ENCODE measurements at places on chromosomes 5 and 9.

- DNase-seq = no peak
These were observed 1.3 kb downstream of the PHYHD1 start for GRCh38 chr9:128921881-128922763.

- no peak for DNase-seq
These were observed 331.9 kb upstream of the KLF9 start for GRCh38 chr9:70746316-70746715.

DNA sequence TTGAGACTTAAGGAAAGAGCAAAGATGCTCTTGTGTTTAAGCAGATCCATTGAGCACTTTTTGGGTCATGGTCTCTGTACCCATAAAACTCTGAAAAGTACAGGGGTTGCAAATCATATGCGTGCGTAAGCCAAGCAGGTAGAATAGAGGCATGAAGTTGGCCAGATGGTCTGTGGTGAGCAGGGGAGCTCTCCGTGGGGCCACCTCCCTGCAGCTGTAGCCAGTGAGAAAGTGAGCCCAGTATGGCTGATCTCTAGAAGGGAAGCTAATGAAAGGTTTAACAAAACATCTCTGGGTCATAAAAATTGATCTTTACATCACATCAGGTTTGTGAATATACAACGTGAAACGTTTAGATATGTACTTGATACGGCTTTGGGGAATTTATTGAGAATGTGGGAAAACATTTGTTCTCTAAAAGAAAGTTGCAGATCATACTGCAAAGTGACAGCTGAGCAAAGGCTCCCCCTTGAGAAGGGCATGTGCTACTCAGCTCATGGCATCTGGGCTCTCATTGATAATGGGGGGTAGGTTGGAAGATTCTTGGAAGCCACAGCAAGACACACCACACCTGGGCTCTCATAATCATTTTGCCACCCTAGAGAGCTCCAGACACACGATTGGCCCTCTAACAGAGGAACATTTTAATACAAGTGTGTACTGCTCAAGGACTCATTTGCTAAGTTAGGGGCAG, 30.6 kb downstream of the SH3GL2 start:
- DNase-seq = no peak

DNA sequence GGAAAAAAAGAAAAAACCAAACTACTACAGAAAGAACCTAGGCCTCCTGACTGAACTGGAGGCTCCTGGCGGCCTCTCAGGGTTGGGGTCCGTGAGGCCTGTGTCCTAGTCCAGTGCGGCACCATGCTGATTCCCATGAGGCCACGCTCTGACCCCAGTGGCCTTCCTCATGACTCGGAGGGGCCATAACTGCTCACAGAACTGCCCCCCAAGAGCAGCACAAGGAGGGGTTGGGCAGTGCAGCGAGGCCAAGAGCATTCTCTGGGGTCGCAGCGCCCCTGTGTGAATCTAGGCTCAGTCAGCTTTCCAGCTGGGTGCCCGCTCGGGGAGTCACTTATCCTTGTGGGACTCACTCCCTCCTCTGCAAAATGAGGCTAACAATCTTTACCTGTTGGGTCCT, 79.3 kb upstream of the FBXW11 start:
- no peak for DNase-seq

DNA sequence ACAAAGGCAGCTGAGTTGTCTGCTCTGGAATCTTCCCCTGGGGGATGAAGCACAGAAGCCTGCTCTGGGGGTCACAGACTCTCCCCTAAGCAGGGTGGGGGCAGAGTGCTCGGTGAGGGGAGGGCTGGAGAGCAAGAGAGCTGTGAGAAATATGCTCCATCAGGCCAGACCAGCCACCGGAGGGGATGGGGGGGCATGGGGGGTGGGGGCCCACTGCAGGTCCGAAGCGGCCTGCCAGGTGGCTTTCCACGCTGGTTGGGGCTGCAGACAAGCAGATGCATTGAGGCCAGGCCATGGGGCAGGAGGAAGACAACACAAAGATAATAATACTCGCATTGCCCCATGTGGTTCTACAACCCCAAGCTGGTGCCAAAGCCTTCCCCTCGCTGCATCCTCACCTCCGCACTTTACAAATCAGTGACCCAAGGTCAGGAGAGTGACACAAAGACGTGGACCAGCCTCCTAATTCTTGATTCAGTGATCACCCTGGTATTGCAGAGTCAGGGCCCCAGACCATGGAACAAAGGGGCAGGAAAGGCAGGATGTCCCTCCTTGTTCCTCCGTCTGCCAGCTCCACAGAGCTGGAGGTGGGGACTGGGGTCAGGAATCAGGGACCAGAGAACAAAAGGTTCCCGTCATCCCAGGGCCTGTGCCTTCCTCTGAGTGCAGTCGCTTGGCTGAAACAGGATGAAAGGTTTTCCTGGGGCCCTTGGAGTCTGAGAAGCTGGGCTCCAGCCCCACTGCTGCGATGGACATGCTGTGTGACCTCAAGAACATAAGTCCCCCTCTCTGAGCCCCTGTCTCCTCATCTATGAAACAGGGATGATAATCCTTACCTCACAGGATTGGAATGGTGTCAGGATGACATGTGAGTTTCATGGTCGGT, 37.2 kb upstream of the GABRP start:
- no peak for DNase-seq

- no peak for DNase-seq
These were observed 414.8 kb upstream of the SLC30A5 start for GRCh38 chr5:68679041-68679440.

GRCh38 chr5:73328640-73329039, 119.9 kb downstream of the FOXD1 start:
- no peak for DNase-seq

- no peak for DNase-seq
These were observed 245.9 kb downstream of the SAXO1 start for GRCh38 chr9:18786911-18787650.

- DNase-seq = no peak
These were observed 28.7 kb downstream of the TLE4 start for GRCh38 chr9:79600466-79600865.

- peak; percentile 11 for DNase-seq
These were observed 51.9 kb downstream of the TGFBI start for GRCh38 chr5:136080483-136081216.

DNA sequence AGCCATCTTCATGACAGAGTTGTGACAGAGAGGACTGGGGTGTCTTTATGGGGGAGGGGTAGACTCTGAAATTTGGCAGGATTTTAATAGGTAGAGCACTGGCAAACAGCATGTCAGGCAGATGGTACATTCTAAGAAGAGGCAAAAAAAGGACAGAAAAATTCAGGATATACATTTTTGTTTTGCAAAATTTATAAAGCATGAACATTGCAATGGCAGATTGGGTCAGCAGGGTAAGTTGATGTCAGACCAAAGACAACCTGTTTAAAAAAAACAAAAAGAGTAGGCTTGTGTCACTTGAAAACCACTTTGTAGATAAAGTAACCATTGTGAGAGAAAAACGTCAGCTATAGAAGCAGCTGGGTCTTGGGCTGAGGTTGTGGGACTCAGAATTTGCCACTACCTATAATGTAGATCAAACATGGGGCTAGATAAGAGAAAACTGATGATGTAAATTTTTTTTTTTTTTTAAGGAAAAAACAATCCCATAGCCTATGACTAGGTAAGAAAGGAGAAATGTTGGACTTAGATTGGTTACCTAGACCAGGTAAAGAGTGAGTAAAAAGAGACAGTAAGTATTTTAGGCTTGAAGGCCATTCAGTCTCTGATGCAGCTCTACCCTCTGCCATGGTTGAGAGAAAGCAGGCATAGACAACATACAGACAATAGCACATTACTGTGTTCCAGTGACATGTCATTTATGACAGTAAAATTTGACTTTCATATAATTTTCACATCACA, 8.3 kb downstream of the CAMK4 start:
- DNase-seq = no peak

GRCh38 chr9:36222449-36222848, 31.7 kb downstream of the CLTA start:
- DNase-seq = no peak

GRCh38 chr5:134506054-134507039, 19.1 kb upstream of the JADE2 start:
- no peak for DNase-seq

DNA sequence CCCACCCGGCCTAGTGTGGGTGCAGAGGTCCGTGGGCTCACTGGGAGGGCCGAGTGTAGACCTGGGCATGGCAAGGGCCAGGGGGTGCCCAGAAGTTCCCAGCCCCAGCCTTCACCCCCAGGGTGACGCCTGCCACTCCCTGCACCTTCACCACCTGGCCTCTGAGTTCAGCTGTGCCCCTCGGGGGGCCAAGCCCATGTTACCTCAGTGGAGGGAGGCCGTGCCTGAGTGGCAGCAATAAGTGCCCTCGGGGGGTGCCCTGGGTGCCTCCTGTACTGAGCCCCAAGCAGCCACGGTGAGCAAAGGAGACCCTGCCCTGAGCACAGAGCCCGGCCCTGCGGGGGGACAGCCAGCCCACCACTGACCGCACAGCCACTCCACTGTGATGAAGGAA, 10.3 kb upstream of the FCN2 start:
- no peak for DNase-seq

- DNase-seq = no peak
These were observed 4.5 kb upstream of the SEMA6A start for GRCh38 chr5:116579144-116579543.

DNA sequence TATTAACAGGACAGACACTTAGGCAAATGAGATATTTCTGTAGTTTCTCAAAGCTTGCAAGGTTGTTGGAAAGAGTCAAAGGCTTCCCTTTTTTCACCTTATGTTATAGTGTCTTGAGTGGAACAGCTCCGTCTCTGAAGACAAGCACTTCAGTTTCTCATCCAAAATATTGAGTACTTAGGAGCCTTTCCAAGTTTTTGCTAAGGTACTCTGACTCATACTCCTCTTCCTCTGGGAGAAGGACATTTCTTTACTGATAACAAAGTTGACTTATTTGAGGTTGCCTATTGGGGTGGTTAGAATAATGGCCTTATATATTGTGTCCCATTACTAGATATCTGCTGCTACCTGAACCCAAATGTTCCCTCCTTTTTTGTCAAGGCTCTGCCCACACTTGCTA, 869.6 kb downstream of the MAT2B start:
- no peak for DNase-seq

GRCh38 chr5:172791726-172792445, 20.9 kb upstream of the DUSP1 start:
- no peak for DNase-seq

- no peak for DNase-seq
These were observed 27.9 kb downstream of the FOXD1 start for GRCh38 chr5:73420666-73421065.

DNA sequence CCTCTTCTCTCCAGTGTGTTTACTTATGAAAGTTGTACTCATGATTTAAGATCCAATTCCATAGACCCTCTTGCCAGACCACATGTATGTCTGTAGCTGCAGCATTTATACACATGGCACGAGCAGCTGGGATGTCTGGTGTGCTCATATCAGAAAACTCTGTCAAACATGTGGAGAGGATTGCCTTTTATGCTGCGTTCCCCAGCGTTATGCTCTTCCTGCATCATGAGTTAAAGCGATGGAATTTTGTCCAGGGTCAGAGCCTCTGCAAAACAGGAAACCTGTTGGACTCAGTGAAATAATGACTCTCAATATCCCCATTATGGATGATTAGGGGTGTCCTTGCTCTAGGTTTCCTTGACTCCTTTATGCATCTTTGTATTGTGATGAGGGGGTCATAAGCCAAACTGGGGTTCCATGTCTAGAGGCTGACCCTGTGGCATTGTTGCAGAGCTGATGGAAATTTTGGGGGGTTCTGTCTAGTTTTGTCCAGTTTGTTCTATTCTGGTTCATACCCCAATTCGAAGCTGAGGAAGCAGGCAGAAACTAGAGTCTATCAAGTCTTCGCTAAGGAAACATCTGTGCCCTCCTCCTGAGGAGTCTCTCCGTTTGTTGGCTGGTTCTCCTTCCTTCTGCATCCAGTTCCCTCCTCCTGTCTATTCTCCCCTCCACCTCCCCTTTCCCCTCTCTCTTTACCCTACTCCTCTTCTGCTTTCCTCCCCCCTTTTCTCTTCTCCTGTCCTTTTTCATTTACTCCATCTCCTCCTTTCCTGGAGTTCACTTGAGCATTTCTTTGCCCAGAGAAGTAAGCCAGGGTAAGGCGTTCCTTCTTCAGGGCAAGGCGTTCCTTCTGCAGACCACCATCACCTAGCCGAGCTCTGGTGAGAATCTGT, 252.8 kb downstream of the MAST4 start:
- no peak for DNase-seq
